ENCODE measurements at places on chromosomes 2 and 18.

DNA sequence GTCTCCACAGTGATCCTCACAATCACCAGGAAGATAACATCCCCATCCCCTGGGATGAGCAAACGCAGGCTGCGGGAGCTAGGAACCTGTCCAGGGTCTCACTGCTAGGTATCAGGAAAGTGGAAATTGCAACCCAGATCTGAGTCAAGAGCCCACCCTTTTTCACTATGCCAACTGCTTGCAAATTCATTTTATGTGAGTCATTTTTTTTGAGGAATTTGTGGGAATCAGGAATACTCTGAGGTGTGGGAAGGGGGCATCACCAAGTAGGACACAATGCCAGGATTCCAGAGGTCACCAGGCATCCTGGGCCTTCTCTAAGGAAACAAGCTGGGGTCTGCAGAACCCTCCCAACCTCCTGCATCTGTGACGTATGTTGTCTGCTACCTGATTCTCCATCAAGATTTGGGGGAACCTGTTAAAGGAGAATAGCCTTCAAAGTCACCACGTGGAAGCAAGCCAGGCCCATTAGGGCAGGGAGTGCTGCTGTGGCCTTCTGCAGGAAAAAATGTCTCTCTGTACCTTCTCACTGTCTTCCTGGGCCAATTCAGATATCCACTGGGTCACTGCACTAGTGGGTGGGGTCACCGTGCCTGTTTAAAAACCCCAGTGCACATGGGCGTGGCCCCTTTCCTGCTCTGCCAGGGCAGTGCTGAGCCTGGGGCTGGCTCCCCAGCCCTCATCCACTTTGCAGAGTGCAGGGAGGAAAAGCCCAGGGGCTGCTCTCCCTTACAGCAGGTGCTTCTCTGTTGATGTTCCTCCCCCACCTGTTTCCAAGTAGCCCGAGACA lies 50.2 kb downstream of the MCFD2 start:
- no peak for DNase-seq

GRCh38 chr2:46379213-46380037 lies 82.2 kb downstream of the EPAS1 start:
- DNase-seq, result no peak

- peak; percentile 71 for DNase-seq
These were observed at the start of gene SLC1A4 for GRCh38 chr2:64989126-64989981. Gene SLC1A4, plus strand, starts transcription at chr2:64989399. Its CDS starts 245 bp downstream, at chr2:64989644.

GRCh38 chr2:195543902-195544894 lies 112.8 kb upstream of the SLC39A10 start:
- no peak for DNase-seq

DNA sequence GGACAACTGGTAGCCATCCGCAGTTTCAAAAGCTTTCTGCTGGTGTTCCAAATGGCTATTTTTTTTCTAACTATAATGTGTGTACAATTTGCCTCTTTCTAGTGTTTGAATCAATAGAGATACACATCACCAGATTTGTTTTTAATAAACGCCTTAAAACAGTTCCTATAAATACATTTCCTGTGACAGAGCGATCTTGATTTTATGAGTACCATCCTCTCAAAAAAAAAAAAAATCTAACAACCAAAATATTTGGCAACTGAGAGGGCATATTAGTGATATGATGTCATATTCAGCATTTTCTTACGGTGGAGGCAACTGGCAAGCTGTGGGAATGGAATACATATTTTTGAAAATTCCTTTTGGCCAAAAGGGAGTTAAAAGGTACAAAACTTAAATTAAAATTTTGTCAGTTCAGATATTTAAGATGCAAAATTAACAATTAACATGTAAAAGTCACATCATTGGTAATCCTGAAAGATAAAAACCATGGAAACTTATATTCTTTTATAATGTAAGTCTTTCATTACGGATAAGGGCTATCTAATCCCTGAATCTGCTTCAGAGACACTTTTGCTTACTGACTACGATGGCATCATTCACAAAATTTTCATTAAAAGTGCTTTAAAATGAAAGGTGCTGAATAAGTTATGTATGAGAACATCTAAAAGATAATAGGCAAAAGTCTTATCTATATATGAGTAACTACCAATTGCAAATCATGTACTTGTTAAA lies 268.4 kb downstream of the TCF4 start:
- no peak for DNase-seq

GRCh38 chr18:26493021-26493420 lies 55.3 kb downstream of the KCTD1 start:
- no peak for DNase-seq

- DNase-seq, result no peak
These were observed 99.1 kb downstream of the EN1 start for GRCh38 chr2:118748245-118748885.

- DNase-seq, result no peak
These were observed 25.5 kb downstream of the ZC3H8 start for GRCh38 chr2:112229348-112229747.

- no peak for DNase-seq
These were observed 224.4 kb upstream of the CYRIA start for GRCh38 chr2:16890081-16890480.

GRCh38 chr2:227228061-227228667 lies 63.7 kb downstream of the COL4A3 start:
- no peak for DNase-seq

DNA sequence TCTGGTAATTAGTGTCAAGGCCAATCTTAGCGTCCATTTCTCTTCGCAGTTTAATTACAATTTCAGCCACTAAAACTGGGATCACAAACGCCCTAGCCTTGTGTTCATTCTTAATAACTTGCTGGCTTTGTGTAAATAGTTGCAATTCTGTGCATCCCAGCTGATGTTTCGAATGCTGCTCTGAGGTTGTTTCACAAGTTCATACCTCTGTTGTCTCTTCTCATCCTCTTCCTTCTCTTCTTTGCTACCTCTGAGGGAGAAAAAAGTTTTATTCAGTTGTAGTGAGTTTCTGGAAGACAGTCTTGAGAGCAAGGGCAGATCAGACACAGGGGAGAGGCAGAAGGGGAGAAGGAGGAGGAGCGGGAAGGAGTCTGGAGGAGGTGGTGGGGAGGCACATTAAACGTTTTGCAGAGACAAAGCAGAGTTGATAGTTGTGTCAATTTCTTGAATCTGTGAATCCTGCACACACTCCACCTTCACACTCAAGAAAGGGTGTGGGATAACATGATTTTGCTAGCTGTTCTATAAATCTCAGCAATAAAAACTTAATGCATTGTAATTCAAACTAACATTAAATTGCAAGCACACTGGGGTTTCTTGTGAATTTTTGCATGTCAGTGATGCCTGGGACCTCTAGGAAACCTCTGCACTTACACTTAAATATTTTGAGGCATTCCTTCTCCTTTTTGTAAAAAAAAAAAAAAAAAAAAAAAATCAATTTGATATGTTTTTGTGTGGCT lies 6.8 kb downstream of the MEIS1 start:
- no peak for DNase-seq
